CD4-positive, alpha-beta T cell treated with Interferon alpha-2 for 1 hour (primary cell): ENCODE measurements at places on chromosomes 16 and 17.

- no peak for DNase-seq
Measured at GRCh38 chr16:27080895-27081294, 14.2 kb downstream of the C16orf82 start.

- no peak for DNase-seq
Measured at GRCh38 chr17:68794636-68795434, 160.4 kb downstream of the ABCA8 start.

- DNase-seq = no peak
Measured at GRCh38 chr17:43453331-43453812, 30.4 kb upstream of the DHX8 start.

GRCh38 chr17:37148156-37148555, 199.4 kb downstream of the AATF start:
- no peak for DNase-seq

GRCh38 chr17:17042851-17043460, 699 bp downstream of the MPRIP start:
- DNase-seq = no peak

DNA sequence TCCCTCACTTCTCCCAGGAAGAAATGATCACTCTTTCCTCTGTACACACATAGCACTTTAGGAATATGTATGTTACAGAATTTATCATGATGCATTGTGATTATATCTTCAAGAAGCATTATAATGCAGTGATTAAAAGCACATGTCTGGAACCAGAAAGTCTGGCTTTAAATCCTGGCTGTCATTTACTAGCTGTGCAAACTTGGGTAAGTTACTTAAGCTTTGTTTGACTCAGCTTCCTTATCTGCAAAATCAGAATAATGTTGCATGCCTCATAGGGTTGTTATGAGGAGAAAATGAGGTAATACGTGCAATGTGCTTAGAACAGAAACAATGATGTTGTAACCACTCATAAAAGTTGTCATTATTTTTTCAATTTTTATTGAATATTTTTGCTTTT, 156.3 kb upstream of the ZKSCAN2 start:
- DNase-seq = no peak

DNA sequence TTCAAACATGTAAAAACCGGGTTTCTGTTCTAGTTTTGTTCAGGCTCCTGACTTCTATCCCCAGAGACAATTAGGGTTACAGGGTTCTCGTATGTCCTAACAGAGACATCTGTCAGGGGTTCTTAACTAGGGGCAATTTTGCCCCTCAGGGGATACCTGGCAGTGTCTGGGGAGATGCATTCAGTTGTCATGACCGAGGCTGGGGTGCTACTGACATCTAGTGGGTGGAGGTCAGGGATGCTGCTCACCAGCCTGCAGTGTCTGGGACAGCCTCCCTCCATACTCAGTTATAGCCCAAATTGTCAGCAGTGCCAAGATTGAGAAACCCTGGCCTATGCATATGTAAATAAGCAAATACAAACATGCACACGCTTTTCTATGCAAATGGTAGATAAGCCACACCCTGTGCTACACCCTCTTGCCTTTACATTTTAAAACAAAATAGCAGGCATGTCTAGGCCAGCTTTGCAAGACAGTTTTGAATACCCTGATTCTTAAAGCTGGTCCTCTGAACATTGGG, 37.4 kb downstream of the CLEC16A start:
- DNase-seq = peak; percentile 36

- no peak for DNase-seq
Measured at GRCh38 chr17:57685499-57686132, 59.5 kb downstream of the CCDC182 start.

GRCh38 chr17:47252209-47252608, 1.4 kb upstream of the ITGB3 start:
- no peak for DNase-seq

GRCh38 chr17:68210570-68211315, 37.1 kb upstream of the AMZ2 start:
- DNase-seq = no peak

GRCh38 chr16:78931678-78932077, 668.9 kb downstream of the MAF start:
- no peak for DNase-seq

DNA sequence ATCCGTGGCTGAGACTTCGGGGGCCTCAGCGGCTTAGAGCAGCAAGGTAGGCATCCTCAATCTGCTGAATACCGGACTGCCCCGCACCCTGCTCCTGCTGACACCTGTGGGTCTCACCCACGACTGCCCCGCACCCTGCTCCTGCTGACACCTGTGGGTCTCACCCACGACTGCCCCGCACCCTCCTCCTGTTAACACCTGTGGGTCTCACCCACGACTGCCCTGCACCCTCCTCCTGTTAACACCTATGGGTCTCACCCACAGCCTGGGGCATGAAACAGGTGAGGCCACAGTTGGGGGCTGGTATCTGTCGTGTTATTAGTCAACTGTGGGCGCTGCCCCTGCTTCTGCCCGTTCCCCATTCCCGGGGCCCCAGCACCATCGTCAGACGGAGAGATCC, 36.3 kb upstream of the PABPN1L start:
- DNase-seq = no peak

- no peak for DNase-seq
Measured at GRCh38 chr16:28106467-28107215, 43.1 kb upstream of the GSG1L start.

DNA sequence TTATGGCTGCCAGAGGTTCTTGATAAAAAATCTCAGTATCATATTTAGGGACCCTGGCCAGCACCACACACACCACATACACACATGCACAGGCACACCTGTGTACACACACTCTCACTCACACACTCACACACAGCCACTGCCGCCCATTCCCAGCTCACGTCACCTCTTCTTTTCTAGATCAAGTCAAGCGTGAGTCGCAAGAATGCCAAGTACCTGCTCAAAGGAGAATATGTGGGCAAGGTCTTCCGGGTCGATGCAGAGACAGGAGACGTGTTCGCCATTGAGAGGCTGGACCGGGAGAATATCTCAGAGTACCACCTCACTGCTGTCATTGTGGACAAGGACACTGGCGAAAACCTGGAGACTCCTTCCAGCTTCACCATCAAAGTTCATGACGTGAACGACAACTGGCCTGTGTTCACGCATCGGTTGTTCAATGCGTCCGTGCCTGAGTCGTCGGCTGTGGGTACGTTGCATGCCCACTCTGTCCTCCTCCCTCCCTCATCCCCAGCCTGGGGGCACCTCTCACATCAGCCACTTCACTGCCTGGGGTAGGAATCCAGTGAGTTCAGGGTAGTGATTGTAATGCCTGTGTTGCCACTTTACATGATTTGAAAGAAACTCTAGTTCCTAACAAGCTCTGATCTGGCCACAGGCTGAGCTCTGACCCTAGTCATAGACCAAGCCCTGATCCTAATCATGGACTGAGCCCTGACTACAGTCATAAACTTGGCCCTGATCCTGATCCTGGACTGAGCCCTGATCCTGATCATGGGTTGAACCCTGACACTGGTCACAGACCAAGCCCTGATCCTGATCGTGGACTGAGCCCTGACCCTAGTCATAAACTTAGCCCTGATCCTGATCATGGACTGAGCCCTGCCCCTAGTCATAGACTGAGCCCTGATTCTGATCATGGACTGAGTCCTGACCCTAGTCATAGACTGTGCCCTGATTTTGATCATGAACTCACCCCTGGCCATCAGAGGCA, 20.4 kb downstream of the CDH5 start:
- DNase-seq = no peak

DNA sequence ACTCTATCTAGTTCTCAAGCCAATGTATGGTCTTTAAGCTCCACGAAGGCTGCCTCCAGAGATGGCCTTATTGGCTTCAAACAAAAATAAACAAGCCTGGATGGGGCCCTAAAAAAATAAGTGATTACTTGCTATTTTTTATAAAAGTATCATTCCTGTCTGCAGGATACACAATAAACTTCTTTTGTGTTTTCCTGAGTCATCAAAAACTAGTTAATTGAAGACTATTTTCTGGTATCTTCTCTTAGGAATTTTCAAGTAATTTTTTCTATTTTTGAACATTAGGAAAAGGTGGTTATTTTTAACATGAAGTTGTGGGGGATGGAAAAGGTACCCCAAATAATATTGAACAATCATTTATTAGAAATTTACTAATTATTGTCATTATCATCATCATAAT, 213.1 kb upstream of the DYNLRB2 start:
- no peak for DNase-seq

GRCh38 chr17:43155666-43156065, 15.3 kb upstream of the NBR1 start:
- no peak for DNase-seq

GRCh38 chr17:7929158-7930023, at the start of gene KCNAB3:
TSS of gene KCNAB3 (minus strand) at chr17:7929856. CDS start at chr17:7929435, 421 bp downstream.
- peak; percentile 53 for DNase-seq

- DNase-seq = peak; percentile 55
Measured at GRCh38 chr17:76208120-76208519, 32.2 kb downstream of the RNF157 start.

GRCh38 chr17:41539071-41539492, 11.0 kb upstream of the KRT19 start:
- no peak for DNase-seq

- DNase-seq = no peak
Measured at GRCh38 chr16:65749506-65749905, 617.0 kb upstream of the CDH5 start.

- no peak for DNase-seq
Measured at GRCh38 chr16:15544405-15544804, 98.5 kb downstream of the MARF1 start.

DNA sequence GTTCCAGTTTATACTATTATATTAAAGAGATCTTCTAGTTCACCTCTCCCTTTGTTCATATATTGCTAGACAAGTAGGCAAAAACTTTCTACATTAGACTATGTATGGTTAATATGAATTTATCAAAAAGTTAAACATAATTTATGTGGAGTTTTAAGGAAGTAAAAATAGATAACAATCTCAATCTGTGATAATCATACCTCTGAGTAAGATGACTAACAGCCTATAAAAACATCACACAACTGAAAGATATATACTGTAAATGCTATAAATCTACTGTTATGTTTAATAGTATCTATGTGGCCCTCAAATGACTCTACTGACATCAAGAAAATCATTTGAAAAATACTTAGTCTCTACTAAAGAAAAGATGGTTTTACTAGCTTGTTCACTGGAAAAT, 37.1 kb downstream of the AP1G1 start:
- DNase-seq = no peak

DNA sequence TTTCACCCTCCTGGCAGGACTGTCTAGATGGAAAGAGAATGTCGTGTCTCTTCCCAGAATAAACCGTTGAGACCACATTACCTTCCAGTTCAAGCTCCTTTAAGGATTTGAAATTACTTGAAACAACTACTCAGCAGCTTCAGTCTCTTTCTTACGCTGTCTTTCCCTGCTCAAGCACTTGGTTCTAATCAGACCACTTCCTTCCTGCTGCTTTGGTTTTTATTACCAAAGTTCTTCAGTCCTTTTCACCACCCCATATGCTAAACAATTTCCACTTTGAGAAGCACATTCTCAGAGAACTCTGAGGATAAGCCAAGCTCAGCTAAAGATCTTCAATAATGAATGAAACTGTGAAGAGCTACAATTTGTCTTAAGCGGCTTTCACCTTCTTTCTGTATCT, 105.4 kb downstream of the STX8 start:
- DNase-seq = peak; percentile 48

DNA sequence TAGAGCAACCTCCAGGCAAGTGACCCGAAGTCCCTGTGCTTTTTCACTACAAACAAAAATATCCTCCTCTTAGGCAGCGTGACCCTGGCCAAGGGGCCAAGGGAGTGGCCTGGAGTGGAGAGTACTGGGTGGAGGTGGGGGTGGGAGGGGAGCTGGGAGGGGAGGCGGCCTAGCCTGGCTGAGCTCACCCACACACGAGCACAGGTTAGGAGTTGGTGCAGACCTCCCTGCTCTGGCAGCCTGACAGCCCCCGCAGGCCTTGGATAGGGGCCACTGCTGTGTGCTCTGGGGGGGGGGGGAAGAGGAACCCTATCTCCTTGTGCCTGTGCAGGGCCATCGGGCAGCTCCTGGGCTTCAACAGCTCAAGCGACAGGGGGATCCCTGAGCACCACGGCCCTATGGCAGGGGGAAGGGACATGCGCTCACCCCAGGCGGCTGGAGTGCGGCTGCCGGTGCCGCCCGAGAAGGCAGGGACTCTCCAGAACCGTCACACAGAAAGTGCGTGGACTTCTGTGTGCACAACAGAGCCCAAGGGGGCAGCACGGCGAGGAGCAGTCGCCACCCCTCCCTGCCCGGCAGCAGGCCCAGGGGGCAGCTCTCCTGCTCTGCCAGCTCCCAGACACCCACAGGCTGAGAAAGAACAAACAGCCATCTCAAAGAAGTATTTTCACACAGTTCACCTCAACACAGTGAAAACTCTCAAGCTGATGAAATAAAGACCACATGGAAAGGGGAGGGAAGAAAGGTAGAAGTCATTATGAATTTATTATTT, 13.3 kb downstream of the SLC16A3 start:
- no peak for DNase-seq

DNA sequence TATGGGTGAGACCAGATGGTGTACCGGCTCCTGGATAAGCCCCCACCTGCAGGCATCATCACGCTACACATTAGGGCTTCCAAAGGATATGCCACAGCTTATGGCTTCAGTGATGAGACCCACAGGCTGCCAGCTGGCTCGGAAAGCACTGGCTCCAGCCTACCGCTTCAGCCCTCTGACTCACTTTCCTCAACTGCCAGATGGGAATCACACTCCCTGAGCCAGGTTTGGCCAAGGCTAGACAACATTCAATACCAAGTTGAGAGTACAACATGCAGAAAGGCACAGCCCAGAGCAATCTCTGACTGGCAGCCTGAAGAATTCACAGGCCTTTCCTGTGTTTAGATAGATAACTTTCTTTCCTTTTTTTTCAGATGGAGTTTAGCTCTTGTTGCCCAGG, 10.3 kb downstream of the CENPV start:
- no peak for DNase-seq

- DNase-seq = no peak
Measured at GRCh38 chr17:66371561-66371960, 69.1 kb downstream of the PRKCA start.

DNA sequence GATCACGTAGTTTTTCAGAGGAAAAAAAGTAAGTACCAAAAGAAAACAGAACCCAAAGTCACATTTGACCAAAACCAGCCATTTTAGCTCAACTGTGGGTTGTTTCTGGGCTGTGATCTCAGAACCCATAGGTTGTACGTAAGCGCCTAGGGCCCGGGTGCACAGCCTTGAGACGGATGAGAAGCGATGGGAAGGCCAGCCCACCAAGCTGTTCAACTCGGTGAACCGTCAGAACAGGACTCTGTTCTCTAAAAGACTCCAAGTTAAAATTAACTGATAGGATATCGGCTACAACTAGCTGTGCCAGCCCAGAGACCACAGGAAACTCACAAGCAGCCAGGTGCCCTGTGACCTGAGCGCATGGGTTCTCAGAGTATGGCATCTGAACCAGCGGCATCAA, 28.3 kb downstream of the USP22 start:
- DNase-seq = no peak

- peak; percentile 48 for DNase-seq
Measured at GRCh38 chr17:65163990-65164495, 26.9 kb downstream of the RGS9 start.

- DNase-seq = no peak
Measured at GRCh38 chr17:72926171-72926570, 166.3 kb downstream of the SLC39A11 start.

GRCh38 chr16:9192746-9193145, 101.3 kb downstream of the HAPSTR1 start:
- no peak for DNase-seq
